ENCODE measurements at places on chromosomes 1 and 21. TPM values are rescaled to one million over a fixed set of nuclear protein-coding genes. Genes with fewer than 3 reads are reported as not detected.

SLC37A1 gene
- 0.65 TPM for polyA plus RNA-seq

GJA5 gene
- 0.07 TPM for polyA plus RNA-seq

GRCh38 chr1:245079021-245079609 lies 75.7 kb upstream of the KIF26B start:
- peak; percentile 77 for DNase-seq
- no peaks in the 10 kb centered on the region for H3K27me3 ChIP-seq
- no peak overlapping the region for H3K4me3 ChIP-seq
- H3K36me3 ChIP-seq = no peaks in the 10 kb centered on the region
- H3K27ac ChIP-seq = no peak overlapping the region

- no peaks in the 10 kb centered on the region for H3K4me1 ChIP-seq
- no peaks in the 10 kb centered on the region for H3K36me3 ChIP-seq
- no peak overlapping the region for H3K27ac ChIP-seq
Measured at GRCh38 chr1:225891229-225891972, 2.5 kb upstream of the LEFTY1 start.

DNA sequence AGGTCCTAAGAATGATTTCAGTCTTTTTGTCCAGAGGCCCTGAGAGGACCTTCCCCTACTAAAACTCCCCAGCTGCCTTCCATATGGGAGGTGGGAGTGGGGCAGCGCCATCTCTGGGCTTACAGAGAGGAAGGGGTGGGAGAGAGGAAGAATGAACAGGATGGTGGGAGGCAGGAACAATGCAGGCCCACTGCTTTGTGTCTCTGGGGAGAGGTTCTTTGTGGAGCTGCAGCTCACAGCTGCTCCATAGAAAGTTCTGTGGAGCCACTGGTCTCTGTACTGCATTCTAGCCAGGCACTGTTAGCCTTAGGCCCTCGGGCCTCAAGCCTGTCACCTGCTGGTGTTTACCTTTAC lies 43.6 kb upstream of the A3GALT2 start:
- no peak overlapping the region for H3K4me3 ChIP-seq
- peaks cover 29% of the 10 kb centered on the region for H3K4me1 ChIP-seq
- peak overlapping the region; percentile 64 for H3K27ac ChIP-seq
- peaks cover 5% of the 10 kb centered on the region for H3K36me3 ChIP-seq
- H3K27me3 ChIP-seq = no peaks in the 10 kb centered on the region

- H3K4me3 ChIP-seq = no peak overlapping the region
- H3K27ac ChIP-seq = no peak overlapping the region
- no peaks in the 10 kb centered on the region for H3K4me1 ChIP-seq
- no peaks in the 10 kb centered on the region for H3K36me3 ChIP-seq
- no peak for DNase-seq
- no peaks in the 10 kb centered on the region for H3K27me3 ChIP-seq
Measured at GRCh38 chr1:185601189-185601588, 133.0 kb upstream of the HMCN1 start.

GRCh38 chr1:15113146-15113545 lies 40.4 kb upstream of the TMEM51 start:
- H3K27me3 ChIP-seq = peaks cover 15% of the 10 kb centered on the region
- no peak overlapping the region for H3K4me3 ChIP-seq
- no peak overlapping the region for H3K27ac ChIP-seq
- DNase-seq = no peak
- H3K4me1 ChIP-seq = no peaks in the 10 kb centered on the region
- no peaks in the 10 kb centered on the region for H3K36me3 ChIP-seq

- H3K4me1 ChIP-seq = no peaks in the 10 kb centered on the region
- H3K4me3 ChIP-seq = no peak overlapping the region
- no peaks in the 10 kb centered on the region for H3K27me3 ChIP-seq
- H3K36me3 ChIP-seq = no peaks in the 10 kb centered on the region
- peak; percentile 85 for DNase-seq
- no peak overlapping the region for H3K27ac ChIP-seq
Measured at GRCh38 chr1:173113015-173113741, 62.4 kb upstream of the TNFSF18 start.

- H3K27me3 ChIP-seq = peaks cover 10% of the 10 kb centered on the region
- H3K4me3 ChIP-seq = peak overlapping the region; percentile 84
- peak; percentile 68 for DNase-seq
- no peaks in the 10 kb centered on the region for H3K36me3 ChIP-seq
Measured at GRCh38 chr1:227437495-227438008, 119.3 kb upstream of the CDC42BPA start.

DNA sequence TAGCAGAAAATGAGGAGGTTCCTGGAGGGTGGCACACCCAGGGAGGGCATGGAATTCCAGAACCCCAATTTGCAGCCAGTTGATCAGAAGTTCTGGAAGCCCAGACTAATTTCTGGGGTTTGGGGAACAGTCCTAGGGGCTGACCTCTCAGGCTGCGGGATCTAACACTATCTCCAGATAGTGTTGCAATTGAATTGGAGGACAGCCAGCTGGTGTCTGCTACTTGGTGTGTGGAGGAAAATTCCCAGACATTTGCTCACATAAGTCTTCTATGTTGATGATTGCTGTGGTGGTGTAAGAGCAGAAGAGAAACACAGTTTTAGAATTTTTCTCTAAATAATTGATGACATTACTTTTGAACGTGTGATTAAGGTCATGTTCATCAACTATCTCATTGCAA lies 154.3 kb upstream of the RNPC3 start:
- no peaks in the 10 kb centered on the region for H3K4me1 ChIP-seq
- no peaks in the 10 kb centered on the region for H3K27me3 ChIP-seq
- no peak overlapping the region for H3K4me3 ChIP-seq
- no peaks in the 10 kb centered on the region for H3K36me3 ChIP-seq
- peak; percentile 7 for DNase-seq

GRCh38 chr1:178716111-178716510 lies 8.9 kb upstream of the RALGPS2 start:
- H3K27ac ChIP-seq = no peak overlapping the region
- peak; percentile 64 for DNase-seq
- no peaks in the 10 kb centered on the region for H3K36me3 ChIP-seq
- H3K27me3 ChIP-seq = no peaks in the 10 kb centered on the region
- H3K4me1 ChIP-seq = peaks cover 6% of the 10 kb centered on the region
- no peak overlapping the region for H3K4me3 ChIP-seq

DNA sequence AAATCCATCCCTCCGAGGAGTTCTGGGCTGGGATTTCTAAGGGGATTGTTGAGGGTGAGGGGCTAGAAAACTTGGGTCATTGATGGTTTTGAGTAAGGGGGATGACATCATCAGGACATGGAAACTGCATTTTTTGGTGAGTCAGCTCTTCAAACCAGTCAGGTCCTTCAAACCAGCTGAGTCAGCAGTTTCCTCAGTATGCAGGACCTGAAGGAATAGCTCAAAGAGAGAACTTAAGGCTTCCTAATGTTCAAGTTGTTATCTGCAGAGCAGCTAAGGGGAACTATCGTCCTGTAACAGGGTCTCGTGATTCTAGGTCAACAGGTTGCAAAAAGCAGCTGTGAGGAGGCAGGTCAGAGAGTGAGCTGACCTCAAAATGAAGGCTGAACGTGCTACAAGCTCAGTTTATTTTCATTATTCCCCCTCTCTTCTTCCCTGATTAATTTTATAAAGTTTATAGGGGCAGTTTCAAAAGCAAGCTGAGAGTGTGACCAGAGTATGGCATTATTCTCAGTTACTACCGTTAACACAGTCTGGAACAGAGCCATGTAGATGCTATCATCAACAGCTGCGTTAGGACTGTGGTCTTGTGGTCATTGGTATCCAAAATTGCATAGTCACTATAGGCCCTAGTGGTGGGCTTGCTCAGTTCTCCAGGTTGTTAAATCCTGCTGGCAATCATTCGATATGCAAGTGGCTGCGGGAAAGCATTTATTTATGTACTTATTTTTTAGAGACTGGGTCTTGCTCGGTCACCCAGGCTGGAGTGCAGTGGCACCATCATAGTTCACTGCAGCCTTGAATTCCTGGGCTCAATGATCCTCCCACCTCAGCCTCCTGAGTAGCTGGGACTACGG lies 10.7 kb upstream of the SDC3 start:
- no peaks in the 10 kb centered on the region for H3K36me3 ChIP-seq
- H3K4me3 ChIP-seq = no peak overlapping the region
- peak; percentile 81 for DNase-seq
- H3K4me1 ChIP-seq = 0 out of 2 replicates have a peak, but pooled peaks cover 1% of the 10 kb centered on the region
- H3K27ac ChIP-seq = no peak overlapping the region

GRCh38 chr1:12183095-12183794 lies 16.5 kb downstream of the TNFRSF1B start:
- no peak overlapping the region for H3K27ac ChIP-seq
- no peak overlapping the region for H3K4me3 ChIP-seq
- DNase-seq = no peak
- H3K36me3 ChIP-seq = no peaks in the 10 kb centered on the region
- peaks cover 43% of the 10 kb centered on the region for H3K4me1 ChIP-seq
